Adrenal gland (tissue), 19 donors: ENCODE measurements at places on chromosomes 1 and 21. TPM values are rescaled to one million over a fixed set of nuclear protein-coding genes. Genes with fewer than 3 reads are reported as not detected.

Gene PLCH2
- 3.5 TPM for total RNA-seq

Gene DDR2
- total RNA-seq, result 228 TPM

Gene TSSK3
- not detected for total RNA-seq

Gene OPRD1
- total RNA-seq, result not detected

Gene PEA15
- total RNA-seq, result 163 TPM
